NCI-H187 treated with DMSO at 0.1 percent for 48 hours (cell line): ENCODE measurements at places on chromosomes 6 and 20.

DNA sequence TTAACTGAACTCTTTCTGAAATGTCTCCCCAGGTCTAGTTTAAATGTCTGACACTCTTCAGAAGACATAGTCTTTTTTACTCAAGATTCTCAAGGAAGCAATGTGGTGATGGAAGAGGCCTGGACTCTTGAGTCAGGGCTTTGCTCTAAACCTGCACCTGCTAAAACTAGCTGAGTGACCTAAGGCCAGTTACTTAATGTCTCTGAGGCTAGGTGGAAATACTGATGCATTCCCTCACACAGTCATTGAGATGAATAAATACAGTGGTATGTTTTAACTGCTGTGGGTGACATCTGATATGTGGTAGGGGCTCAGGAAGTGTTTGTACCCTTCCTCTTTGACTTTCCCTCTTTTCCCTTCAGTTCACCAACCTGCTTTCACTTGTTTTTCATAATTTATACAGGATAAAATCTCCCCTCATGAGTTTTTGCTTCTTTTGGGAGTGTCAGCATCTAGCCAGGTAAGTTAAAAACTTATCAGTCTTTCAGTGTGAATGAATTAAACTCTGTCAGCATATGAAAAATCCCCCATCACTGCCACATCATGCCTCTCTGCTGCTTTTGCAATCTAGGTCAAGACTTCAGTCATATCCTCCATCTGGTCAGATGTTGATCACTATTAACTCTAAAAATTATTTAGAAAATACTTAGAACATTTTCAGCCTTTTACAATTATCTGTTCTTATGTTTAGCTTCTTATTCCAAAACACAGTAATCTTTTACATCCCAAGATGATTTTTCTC, 178.7 kb upstream of the TNFAIP3 start:
- DNase-seq = no peak

DNA sequence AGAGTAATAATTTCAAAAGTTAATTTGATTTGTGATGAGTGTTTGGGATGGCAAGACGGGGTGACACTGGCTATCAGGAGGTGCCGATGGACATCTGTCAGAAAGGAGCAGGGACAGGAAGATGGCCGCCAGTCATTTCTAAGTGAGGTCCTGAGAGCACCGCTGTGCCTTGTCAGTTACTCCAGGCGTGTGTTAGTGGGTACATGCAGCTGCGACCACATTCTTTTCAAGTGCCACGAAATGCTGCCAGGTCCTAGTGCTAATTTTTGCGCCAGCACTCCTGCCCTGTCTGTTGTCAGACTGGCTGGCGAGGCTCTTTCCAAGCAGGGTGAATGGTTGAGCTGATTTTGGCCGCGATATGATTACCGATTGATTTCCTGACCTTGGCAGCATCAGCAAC, 64.6 kb upstream of the INSM1 start:
- DNase-seq = peak; percentile 39

DNA sequence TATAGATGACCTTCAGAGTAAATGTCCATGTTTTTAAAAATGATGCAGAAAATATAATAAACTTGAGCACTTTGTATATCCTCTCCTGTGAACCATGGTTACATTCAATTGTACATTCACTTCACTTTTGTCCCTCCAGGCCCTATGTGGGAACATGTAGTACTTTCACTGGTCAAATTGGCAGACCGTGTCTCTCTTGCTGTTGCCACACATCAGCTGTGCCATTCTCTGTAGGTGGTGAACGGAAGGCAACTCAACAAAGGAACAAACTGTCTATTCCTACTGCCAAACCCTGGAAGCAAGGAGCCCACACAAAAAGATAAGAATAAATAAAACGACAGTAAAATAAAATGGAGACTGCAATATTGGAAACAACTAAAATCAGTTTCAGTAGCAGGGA, 2.0 kb downstream of the ROS1 start:
- DNase-seq = no peak

DNA sequence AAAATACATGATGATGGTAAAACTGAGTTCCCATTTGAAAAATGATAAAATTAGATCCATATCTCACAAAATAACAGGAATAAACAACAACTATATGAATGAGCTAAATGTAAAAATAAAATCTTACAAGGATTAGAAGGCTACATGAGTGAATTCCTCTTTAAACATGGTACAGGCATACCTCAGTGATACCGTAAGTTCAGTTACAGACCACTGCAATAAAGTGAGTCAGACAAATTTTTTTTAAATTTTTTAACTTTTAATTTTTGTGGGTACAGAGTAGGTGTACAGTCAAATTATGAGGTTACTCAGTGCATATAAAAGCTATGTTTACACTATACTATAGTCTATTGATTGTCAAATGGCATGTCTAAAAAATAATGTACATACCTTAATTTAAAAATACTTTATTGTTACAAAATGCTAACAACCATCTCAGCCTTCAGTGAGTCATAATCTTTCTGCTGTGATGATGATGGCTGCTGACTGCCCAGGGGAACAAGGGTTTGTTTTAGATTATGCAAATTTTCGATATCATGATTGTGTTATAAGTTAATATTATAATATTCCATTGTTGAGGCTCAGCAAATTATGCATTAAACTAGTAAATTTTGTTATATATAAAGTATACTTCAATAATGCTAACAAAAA, 222.8 kb upstream of the RUNX2 start:
- no peak for DNase-seq

DNA sequence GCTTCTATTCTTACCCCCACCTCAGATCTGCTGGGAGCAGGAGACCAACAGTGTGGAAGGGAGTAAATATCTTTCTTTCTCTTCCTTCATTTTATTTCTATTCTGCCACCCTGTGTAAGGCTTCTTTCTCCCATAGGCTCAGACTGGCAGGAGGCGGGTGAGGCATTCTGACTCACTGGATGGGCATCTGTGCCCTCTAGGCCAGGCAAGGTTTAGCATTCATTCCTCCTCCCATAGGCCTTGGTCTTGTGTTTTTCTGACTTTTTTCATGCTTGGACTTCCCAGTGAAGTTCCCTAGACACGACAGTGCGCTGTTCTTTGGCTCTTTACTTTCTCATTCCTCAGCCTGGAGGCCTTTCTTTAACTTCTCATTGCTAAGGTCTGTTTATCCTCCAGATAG, 235.2 kb downstream of the SYNE1 start:
- no peak for DNase-seq

DNA sequence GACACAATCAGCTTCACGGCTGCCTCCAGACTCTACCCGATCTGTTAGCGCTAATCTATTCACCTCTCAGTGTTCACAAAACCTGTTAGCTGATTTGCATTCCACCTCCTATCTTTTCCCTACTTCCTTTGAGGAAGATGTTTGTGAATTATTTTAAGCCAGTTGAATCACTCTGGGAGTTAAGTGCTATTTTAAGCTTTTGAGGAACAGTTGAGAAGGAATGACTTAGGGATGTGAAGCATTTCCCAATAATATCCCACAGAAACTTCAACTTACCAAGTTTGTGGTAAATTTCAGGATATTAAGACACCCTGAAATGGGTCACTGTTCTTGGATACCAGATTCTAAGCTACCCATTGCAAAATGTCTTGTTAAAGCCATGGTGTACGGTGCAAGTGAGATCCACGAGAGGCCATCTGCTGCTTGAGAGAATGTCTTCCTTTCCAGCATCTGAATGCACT, 145.2 kb upstream of the CITED2 start:
- no peak for DNase-seq

DNA sequence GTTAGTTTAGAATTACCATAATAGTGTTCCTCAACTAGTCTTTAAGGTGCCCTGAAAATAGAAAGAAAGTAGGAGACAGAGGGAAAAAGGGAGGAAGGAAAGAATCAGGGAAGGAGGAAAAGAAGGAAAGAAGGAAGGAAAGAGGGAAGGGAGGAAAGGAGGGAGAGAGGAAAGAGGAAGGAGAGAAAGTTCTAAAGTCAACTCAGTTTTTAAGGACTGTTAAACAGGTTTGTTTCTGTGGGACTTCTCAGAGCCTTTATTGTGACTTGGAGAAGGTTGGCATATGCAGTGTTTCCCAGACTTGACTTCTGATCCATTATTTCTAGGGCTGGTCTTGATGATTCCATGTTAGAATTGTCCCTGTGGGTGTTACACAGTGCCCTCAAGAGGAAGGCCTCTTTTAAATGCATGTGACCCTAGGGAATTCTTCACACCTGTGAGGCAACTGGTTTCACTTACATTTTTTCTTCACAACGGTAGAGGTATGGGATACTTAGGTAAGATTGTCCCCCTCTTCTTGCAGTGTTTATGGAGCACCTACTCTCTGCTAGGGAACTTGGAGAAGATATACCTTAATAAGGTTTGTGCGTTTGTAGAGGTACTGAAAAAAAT, 132.7 kb upstream of the GMDS start:
- no peak for DNase-seq

DNA sequence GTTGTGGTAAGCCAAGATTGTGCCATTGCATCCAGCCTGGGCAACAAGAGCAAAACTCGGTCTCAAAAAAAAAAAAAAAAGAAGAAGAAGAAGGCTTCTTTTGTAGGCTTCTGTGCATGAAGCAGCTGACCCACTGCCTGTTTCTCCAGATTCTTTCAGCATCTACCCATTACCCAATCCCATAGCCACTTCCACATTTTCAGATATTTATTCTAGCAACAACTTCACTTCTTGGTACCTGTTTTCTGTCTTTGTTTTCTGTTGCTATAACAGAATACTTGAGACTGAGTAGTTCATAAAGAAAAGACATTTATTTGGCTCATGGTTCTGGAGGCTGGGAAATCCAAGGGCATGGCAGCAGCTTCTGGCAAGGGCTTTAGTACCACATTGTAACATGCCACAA, 95.3 kb upstream of the SGK1 start:
- no peak for DNase-seq

GRCh38 chr20:24109008-24109407, 120.4 kb upstream of the GGTLC1 start:
- no peak for DNase-seq

GRCh38 chr20:31875671-31876070, 5.2 kb downstream of the TTLL9 start:
- no peak for DNase-seq
